G401 (cell line): ENCODE measurements at places on chromosomes 6 and 20. TPM values are rescaled to one million over a fixed set of nuclear protein-coding genes. Genes with fewer than 3 reads are reported as not detected.

GRCh38 chr6:96014846-96015517 lies 792 bp upstream of the FUT9 start:
- DNase-seq: peak; percentile 74

GRCh38 chr6:43475516-43475915 lies 1.9 kb upstream of the TJAP1 start:
- no peak for DNase-seq

- no peak for DNase-seq
Measured at GRCh38 chr6:21438237-21438985, 155.1 kb upstream of the SOX4 start.

DNA sequence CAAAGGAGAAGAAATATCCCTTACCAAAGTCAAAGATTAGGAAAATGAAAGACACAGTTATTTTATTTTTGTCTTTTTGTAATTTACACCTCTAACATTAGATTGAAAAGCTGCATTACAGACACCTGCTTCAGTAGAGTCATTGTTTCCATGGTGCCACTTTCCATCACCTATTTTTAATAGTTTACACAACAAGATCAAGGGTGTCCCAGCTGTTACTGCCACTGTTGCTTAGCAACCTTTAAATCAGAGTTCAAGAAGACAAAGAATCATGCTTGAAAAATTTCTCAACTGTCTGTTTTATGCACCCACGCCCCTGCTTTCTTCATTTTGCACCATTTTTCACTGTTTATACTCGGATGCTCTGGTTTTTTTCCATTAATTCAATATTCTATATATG lies 668.2 kb upstream of the GJE1 start:
- DNase-seq: no peak

PAX1 gene
- total RNA-seq: not detected in 2 replicates

GRCh38 chr6:87879132-87879861 lies 168.3 kb upstream of the SPACA1 start:
- DNase-seq: no peak

TMX4 gene
- total RNA-seq: 2.6 and 3.3 TPM in 2 replicates

RNF144B gene
- total RNA-seq: under 0.01 TPM in 1 of 2 replicates, not detected in the other

GRCh38 chr20:32570401-32571190 lies 14.5 kb downstream of the NOL4L start:
- peak; percentile 22 for DNase-seq

DNA sequence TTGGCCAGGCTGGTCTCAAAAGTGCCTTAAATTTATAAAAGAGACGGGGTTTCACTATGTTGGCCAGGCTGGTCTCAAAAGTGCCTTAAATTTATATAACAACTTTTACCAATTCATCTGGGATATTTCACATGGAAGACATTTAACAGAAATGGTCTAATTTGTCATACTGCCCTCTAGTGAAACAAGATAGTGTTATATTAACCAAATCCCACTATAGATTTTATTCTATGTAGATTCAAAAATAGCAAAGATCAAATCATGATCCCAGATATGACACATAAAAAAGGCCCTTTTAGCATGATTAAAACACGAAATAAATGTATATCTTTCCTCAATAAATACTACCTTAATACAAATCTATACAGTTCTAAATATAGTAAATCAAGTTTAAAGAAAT lies 102.8 kb upstream of the TFAP2D start:
- no peak for DNase-seq

- DNase-seq: no peak
Measured at GRCh38 chr6:156395276-156395675, 381.9 kb upstream of the ARID1B start.

GRCh38 chr6:1027109-1027794 lies 284.6 kb upstream of the FOXQ1 start:
- no peak for DNase-seq

GRCh38 chr6:98847779-98848538 lies 13.6 kb downstream of the POU3F2 start:
- DNase-seq: no peak

DNA sequence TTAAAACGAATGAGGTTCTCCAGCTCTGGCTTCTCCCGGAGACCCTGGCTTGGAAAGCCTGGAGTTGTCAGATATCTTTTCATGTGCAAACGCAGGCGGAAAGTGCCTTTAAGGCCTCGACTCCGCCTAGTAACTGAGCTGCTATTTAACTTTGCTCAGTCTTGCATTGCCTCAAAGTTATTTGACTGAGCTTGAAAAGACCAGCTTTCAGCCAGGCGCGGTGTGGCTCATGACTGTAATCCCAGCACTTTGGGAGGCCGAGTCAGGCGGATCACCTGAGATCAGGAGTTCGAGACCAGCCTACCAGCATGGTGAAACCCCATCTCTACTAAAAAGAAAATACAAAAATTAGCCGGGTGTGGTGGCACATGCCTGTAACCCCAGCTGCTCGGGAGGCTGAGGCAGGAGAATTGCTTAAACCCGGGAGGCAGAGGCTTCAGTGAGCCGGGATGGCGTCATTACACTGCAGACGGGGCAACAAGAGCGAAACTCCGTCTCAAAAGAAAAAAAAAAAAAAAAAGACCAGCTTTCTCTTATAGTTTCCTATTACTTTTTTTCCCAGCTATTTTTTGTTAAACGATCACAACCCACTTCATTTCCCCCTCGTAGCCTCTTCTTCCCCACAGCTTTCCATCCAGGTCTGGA lies 1.9 kb downstream of the GCNT2 start:
- peak; percentile 16 for DNase-seq

- DNase-seq: no peak
Measured at GRCh38 chr6:34526241-34526972, 29.7 kb downstream of the SPDEF start.

- DNase-seq: no peak
Measured at GRCh38 chr6:122853259-122853995, 64.4 kb downstream of the SMPDL3A start.

- DNase-seq: no peak
Measured at GRCh38 chr6:14722704-14723103, 523.2 kb upstream of the JARID2 start.

GRCh38 chr20:60131375-60131774 lies 173.2 kb downstream of the CDH26 start:
- DNase-seq: peak; percentile 5

GRCh38 chr6:140237251-140237650 lies 862.8 kb upstream of the CITED2 start:
- DNase-seq: no peak

- no peak for DNase-seq
Measured at GRCh38 chr6:118356054-118356453, 192.0 kb upstream of the PLN start.
